Effector memory CD8-positive, alpha-beta T cell (primary cell): ENCODE measurements at places on chromosomes 4 and X.

GRCh38 chr4:8580321-8581093, at the start of gene GPR78:
Gene GPR78, plus strand, starts transcription at chr4:8580392. Its CDS starts 591 bp downstream, at chr4:8580983.
- H3K4me3 ChIP-seq = no peak within 1 kb of the TSS
- H3K27me3 ChIP-seq = peaks cover 56% of the 10 kb centered on the region
- no peaks in the 10 kb centered on the region for H3K36me3 ChIP-seq
- no peaks in the 10 kb centered on the region for H3K4me1 ChIP-seq
- no peak within 1 kb of the TSS for H3K27ac ChIP-seq

DNA sequence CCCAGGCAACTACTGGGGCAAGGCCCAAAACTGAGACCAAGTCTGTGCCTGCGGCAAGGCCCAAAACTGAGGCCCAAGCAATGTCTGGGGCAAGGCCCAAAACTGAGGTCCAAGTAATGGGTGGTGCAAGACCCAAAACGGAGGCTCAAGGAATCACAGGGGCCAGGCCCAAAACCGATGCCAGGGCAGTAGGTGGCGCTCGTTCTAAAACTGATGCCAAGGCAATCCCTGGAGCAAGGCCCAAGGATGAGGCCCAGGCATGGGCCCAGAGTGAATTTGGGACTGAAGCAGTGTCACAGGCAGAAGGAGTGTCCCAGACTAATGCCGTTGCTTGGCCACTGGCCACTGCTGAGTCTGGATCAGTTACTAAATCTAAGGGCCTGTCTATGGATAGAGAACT, 2.7 kb downstream of the GPRASP2 start:
- H3K36me3 ChIP-seq = no peaks in the 10 kb centered on the region
- H3K27me3 ChIP-seq = peaks cover 9% of the 10 kb centered on the region
- H3K27ac ChIP-seq = no peak overlapping the region
- H3K4me1 ChIP-seq = peaks cover 3% of the 10 kb centered on the region

- no peak for DNase-seq
- no peak overlapping the region for H3K27ac ChIP-seq
- no peaks in the 10 kb centered on the region for H3K36me3 ChIP-seq
- no peak overlapping the region for H3K4me3 ChIP-seq
- no peaks in the 10 kb centered on the region for H3K27me3 ChIP-seq
These were observed 386.6 kb downstream of the CENPC start for GRCh38 chr4:67158666-67159065.

GRCh38 chrX:47560179-47560933, 649 bp upstream of the ARAF start:
- H3K36me3 ChIP-seq = peaks cover 45% of the 10 kb centered on the region
- H3K27ac ChIP-seq = peak overlapping the region; percentile 97
- peaks cover 42% of the 10 kb centered on the region for H3K4me1 ChIP-seq
- H3K27me3 ChIP-seq = no peaks in the 10 kb centered on the region
- no peak for DNase-seq
- H3K4me3 ChIP-seq = peak overlapping the region; percentile 91

GRCh38 chr4:61741327-61742096, 541.4 kb downstream of the ADGRL3 start:
- no peaks in the 10 kb centered on the region for H3K27me3 ChIP-seq
- no peaks in the 10 kb centered on the region for H3K4me1 ChIP-seq
- H3K36me3 ChIP-seq = no peaks in the 10 kb centered on the region
- no peak overlapping the region for H3K4me3 ChIP-seq
- H3K27ac ChIP-seq = no peak overlapping the region

DNA sequence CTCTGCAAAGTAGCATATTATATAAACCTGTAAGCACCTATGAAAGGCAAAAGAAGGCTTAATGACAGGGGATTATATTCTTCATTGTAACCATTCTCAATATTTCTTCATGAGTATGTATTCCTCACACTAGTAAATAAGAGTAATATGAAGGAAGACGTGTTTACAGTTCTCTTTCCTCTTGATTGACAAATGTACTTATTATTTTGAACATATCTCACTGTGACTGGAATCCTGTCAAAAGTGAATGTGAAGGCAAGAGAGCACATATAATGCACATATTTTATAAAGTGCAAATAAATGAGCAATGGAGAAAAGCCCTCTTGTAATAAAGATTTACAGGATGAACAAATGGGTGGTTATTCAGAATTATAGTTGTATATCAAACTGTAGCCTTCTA, 19.7 kb downstream of the FAM47A start:
- no peaks in the 10 kb centered on the region for H3K27me3 ChIP-seq
- H3K36me3 ChIP-seq = no peaks in the 10 kb centered on the region
- no peaks in the 10 kb centered on the region for H3K4me1 ChIP-seq
- DNase-seq = no peak

- DNase-seq = no peak
- H3K27ac ChIP-seq = no peak overlapping the region
- no peaks in the 10 kb centered on the region for H3K36me3 ChIP-seq
- H3K4me3 ChIP-seq = no peak overlapping the region
- no peaks in the 10 kb centered on the region for H3K4me1 ChIP-seq
- no peaks in the 10 kb centered on the region for H3K27me3 ChIP-seq
These were observed 969.5 kb downstream of the PCDH18 start for GRCh38 chr4:136562834-136563233.

DNA sequence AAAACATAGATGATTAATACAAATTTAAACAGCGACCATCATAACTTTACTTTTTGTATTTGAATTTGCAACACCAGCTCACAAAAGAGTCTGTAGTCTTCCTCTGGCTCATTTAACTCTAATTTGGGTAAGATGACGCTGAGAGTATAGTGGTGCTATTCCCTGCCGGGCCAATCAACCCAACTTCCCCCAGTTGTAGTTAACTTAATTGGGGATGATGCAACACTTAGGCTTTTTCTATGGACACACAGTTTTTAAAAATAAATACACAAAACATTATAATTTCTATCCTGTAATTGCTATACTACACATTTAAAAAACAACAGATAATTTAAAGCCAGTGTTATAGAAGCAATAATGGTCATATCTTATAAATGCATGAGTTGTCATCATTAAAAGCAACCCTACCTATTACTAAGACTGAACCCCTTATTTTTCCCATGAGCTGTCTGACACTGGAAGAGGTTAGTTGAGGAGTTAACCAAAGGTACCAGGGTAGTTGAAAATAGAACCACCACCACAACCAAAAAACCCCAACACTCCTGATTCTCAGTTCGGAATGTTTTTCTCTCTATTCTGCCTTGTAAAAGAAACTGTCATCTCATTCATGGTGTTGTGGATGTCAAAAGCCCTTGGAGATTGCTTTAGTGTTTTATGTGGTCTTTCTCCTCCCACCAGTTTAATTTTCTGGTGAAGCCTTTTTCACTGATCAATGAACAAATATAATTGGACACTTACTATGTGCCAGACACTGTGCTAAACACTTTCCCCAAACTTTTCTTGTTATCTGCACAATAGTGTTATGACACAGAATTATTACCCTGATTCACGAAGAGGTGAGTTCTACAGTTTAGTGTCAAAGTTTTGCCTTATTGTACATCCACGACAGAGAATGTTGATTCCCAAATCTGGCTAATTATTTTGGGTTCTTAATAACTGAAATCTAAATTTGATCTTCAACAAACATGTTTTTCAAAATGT, 61.5 kb upstream of the RAPGEF2 start:
- H3K27ac ChIP-seq = no peak overlapping the region
- no peaks in the 10 kb centered on the region for H3K36me3 ChIP-seq
- H3K4me3 ChIP-seq = no peak overlapping the region
- peaks cover 44% of the 10 kb centered on the region for H3K27me3 ChIP-seq
- H3K4me1 ChIP-seq = no peaks in the 10 kb centered on the region

DNA sequence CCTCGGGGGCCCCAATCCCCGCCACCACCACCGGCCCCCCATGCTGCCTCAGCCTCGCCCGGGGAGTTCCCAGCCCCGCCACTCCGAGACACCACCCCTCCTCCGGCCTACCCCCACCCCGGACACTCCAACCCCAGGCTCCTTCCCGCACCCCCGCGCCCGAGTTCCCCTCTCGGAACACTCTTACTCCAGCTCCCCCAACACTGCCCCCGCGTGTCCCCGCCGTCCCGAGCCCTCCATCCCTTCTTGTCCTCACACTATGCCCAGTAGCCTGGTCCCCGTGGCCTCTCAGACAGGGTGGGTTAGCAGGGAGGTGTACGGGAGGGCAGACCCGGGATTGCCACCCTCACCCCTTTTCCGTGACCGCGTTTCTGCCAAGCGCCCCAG, 276.1 kb downstream of the BCOR start:
- peak overlapping the region; percentile 19 for H3K27ac ChIP-seq
- peaks cover 4% of the 10 kb centered on the region for H3K36me3 ChIP-seq
- H3K4me3 ChIP-seq = peak overlapping the region; percentile 55
- peaks cover 21% of the 10 kb centered on the region for H3K27me3 ChIP-seq

- DNase-seq = no peak
- H3K4me3 ChIP-seq = peak overlapping the region; percentile 8
- peak overlapping the region; percentile 7 for H3K27ac ChIP-seq
- no peaks in the 10 kb centered on the region for H3K27me3 ChIP-seq
- peaks cover 57% of the 10 kb centered on the region for H3K4me1 ChIP-seq
These were observed 10.4 kb downstream of the RAB9A start for GRCh38 chrX:13699183-13699826.

GRCh38 chrX:9279234-9279544, 185.7 kb upstream of the TBL1X start:
- DNase-seq = no peak
- peak overlapping the region; percentile 33 for H3K4me3 ChIP-seq
- H3K27me3 ChIP-seq = no peaks in the 10 kb centered on the region
- H3K4me1 ChIP-seq = peaks cover 10% of the 10 kb centered on the region

GRCh38 chr4:116453127-116453526, 632.2 kb downstream of the TRAM1L1 start:
- no peak for DNase-seq
- H3K4me1 ChIP-seq = no peaks in the 10 kb centered on the region
- H3K36me3 ChIP-seq = no peaks in the 10 kb centered on the region

GRCh38 chrX:115408771-115409400, 119.4 kb downstream of the LUZP4 start:
- H3K27me3 ChIP-seq = no peaks in the 10 kb centered on the region
- DNase-seq = no peak
- no peaks in the 10 kb centered on the region for H3K36me3 ChIP-seq
- H3K4me1 ChIP-seq = no peaks in the 10 kb centered on the region

DNA sequence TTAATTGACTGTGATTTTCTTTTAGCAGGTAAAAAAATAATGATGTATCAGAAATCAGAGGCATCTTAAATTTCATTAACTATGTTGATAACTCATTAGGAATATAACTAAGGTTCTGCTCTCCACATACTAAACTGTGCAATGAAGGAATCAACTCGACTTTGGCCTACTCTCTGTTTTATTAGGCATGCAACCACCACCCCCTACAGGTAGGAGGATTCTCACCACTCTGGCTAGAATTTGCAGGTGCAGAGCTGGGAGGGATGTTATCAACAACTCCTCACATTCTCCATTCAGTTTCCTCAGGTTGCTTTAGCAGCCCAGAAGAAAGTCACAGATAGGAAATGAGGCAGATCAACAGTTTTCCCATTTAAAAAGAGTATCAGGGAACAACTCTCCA, 160.1 kb downstream of the COX18 start:
- H3K4me1 ChIP-seq = no peaks in the 10 kb centered on the region
- no peak overlapping the region for H3K27ac ChIP-seq
- H3K36me3 ChIP-seq = no peaks in the 10 kb centered on the region
- no peak for DNase-seq
- peaks cover 6% of the 10 kb centered on the region for H3K27me3 ChIP-seq

GRCh38 chrX:35785075-35785474, 13.1 kb upstream of the MAGEB16 start:
- H3K4me1 ChIP-seq = no peaks in the 10 kb centered on the region
- no peaks in the 10 kb centered on the region for H3K27me3 ChIP-seq
- H3K36me3 ChIP-seq = no peaks in the 10 kb centered on the region
- H3K27ac ChIP-seq = no peak overlapping the region

GRCh38 chr4:15811703-15812337, 33.7 kb downstream of the CD38 start:
- DNase-seq = no peak
- H3K4me1 ChIP-seq = peaks cover 7% of the 10 kb centered on the region

DNA sequence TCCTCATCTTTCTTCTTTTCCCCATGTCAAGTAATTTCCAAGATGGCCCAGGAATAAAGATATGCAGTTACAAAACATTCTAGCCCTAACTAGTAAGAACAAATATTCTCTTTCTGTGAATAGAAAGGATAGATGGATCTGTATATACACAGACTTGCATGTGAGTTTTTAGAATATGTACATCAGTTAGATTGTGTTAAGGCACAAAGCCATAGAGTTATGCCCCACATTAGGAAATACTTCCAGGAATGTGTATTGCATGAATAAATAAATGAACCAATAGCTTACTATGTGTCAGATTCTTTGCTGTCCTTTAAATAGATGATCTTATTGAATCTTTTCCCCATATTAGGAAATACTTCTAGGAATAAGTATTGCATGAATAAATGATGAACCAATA, 46.0 kb upstream of the TMPRSS11E start:
- no peaks in the 10 kb centered on the region for H3K36me3 ChIP-seq
- DNase-seq = no peak
- no peak overlapping the region for H3K4me3 ChIP-seq
- H3K27me3 ChIP-seq = peaks cover 12% of the 10 kb centered on the region
- no peaks in the 10 kb centered on the region for H3K4me1 ChIP-seq

- H3K27me3 ChIP-seq = peaks cover 11% of the 10 kb centered on the region
- peaks cover 14% of the 10 kb centered on the region for H3K36me3 ChIP-seq
- H3K4me3 ChIP-seq = no peak overlapping the region
- H3K4me1 ChIP-seq = peaks cover 10% of the 10 kb centered on the region
- DNase-seq = no peak
These were observed 4.3 kb upstream of the DDX60L start for GRCh38 chr4:168484626-168485025.

DNA sequence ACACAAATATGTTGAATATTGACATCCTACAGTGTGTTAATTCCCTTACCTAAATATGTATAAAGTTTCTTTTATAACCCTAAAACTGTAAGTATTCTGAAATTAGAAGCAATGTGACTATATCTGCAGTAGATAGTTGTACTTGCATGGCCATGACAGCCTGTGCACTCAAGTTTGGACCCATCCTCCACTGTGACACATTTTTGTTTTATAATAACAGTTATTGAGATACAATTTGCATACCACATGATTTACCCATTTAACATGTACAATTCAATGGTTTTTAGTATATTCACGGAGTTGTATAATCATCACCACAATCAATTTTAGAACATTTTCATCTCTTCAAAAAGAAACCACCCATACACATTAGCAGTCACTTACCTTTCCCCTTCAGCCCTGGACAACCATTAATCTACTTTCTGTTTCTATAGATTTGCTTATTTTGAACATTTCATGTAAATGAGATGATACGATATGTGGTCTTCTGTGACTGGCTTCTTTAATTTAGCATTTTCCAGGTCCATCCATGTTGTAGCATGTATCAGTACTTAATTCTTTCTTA, 29.6 kb downstream of the HERC3 start:
- no peak overlapping the region for H3K4me3 ChIP-seq
- no peaks in the 10 kb centered on the region for H3K27me3 ChIP-seq
- no peak for DNase-seq
- peak overlapping the region; percentile 5 for H3K27ac ChIP-seq
- peaks cover 17% of the 10 kb centered on the region for H3K4me1 ChIP-seq

GRCh38 chr4:41866799-41867677, 68.2 kb upstream of the TMEM33 start:
- DNase-seq = no peak
- H3K36me3 ChIP-seq = no peaks in the 10 kb centered on the region
- H3K27me3 ChIP-seq = peaks cover 61% of the 10 kb centered on the region
- H3K4me1 ChIP-seq = peaks cover 15% of the 10 kb centered on the region
- no peak overlapping the region for H3K27ac ChIP-seq
